ENCODE measurements at places on chromosomes 4 and X. TPM values are rescaled to one million over a fixed set of nuclear protein-coding genes. Genes with fewer than 3 reads are reported as not detected.
A peak's percentile ranks its signal among the peaks of the same experiment; 100 is the strongest.

PORCN gene
- total RNA-seq = 7.6 TPM

PRDM5 gene
- total RNA-seq = 5.7 TPM

CD40LG gene
- total RNA-seq = not detected

SOWAHD gene
- total RNA-seq = not detected

MANBA gene
- 7.7 TPM for total RNA-seq

RBM47 gene
- total RNA-seq = not detected

ENPEP gene
- not detected for total RNA-seq

ODAPH gene
- total RNA-seq = not detected

PABPC1L2B gene
- total RNA-seq = not detected

SPATA4 gene
- total RNA-seq = not detected

TLR6 gene
- 1.7 TPM for total RNA-seq

DNA sequence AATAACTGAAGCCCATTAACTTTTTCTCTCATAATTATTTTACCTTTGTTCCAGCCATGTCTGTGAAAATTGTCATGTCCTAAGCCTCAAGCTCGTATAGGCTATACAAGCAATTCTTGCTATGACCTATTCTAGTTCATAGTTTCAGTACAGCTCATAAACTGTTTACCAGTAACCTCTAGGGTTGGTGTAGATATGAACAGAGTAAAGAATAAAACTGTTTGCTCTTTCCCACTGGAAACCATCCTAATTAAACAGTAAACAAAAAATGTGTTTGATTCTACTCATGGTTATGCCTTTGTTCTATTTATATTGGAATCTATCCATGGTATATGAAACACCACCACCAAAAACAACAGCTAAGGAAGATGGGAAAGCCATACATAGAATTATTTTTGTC, 1444.0 kb upstream of the PCDH7 start:
- DNase-seq = peak; percentile 37

DNA sequence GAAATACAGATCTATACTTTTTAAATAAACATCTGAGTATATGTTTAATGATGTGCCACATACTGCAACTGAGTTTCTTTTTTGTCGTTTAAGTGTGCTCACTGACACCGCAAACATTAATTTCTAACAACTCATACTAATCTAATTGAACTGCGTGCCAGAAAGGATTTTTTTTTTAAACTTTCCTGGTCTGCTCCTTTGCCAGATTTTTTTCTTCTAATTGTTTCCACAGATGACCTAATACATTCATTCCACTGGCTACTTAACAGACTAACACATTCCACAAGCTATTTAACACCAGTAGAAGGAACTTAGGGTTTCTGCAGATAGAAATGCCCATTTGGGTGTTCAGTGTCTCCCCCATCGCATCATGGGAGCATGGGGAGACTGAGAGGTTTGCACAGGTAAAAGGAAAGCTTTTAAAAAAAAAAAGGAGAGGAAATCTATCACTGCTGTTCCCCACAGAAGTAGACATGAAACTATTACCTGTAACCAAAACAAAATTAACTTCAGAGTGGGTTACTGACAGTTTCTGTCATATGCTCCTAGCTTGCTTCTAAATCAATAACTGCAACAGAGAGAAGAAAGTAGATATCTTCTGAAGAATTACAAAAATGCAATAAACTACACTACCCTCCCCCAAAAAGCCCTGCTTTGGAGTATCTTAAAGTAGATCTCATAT, 31.6 kb downstream of the SH3KBP1 start:
- DNase-seq = peak; percentile 68

- peak; percentile 49 for DNase-seq
Measured at GRCh38 chr4:39044956-39045826, 13.0 kb upstream of the TMEM156 start.

DNA sequence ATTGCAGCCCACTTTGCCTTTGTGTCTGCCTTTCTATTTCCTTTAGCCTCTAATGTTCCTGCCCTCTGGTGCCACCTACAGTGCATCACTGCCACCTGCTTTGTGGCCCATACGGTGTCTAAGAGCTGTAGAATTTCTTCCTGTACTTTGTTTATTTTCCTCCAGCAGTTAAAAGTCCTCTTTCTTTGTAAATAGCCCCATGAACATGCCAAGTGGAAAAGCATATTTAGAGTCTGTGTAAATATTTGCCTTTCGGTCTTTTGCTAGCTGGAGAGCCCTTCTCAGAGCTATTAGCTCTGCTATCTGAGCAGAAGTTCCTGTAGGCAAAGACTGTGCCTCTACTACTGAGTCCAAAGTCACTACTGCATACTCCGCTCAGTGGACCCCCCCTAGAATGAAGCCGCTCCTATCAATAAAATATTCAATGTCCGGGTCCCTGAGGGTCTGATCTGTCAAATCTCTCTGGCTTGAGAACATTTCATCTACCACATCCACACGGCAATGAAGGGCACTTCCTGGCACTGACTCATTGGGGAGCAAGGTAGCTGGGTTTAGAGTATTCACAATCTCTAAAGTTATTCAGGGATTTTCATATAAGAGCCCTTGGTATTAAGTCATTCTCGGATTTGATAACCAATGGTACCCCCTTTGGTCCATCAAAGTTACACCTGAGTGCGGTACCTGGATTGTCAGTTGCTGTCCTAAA, 36.3 kb downstream of the SULT1E1 start:
- DNase-seq = peak; percentile 76

GRCh38 chrX:37846141-37846540, 1.2 kb downstream of the DYNLT3 start:
- DNase-seq = peak; percentile 5

- DNase-seq = no peak
Measured at GRCh38 chrX:27549688-27550087, 40.5 kb upstream of the DCAF8L2 start.

DNA sequence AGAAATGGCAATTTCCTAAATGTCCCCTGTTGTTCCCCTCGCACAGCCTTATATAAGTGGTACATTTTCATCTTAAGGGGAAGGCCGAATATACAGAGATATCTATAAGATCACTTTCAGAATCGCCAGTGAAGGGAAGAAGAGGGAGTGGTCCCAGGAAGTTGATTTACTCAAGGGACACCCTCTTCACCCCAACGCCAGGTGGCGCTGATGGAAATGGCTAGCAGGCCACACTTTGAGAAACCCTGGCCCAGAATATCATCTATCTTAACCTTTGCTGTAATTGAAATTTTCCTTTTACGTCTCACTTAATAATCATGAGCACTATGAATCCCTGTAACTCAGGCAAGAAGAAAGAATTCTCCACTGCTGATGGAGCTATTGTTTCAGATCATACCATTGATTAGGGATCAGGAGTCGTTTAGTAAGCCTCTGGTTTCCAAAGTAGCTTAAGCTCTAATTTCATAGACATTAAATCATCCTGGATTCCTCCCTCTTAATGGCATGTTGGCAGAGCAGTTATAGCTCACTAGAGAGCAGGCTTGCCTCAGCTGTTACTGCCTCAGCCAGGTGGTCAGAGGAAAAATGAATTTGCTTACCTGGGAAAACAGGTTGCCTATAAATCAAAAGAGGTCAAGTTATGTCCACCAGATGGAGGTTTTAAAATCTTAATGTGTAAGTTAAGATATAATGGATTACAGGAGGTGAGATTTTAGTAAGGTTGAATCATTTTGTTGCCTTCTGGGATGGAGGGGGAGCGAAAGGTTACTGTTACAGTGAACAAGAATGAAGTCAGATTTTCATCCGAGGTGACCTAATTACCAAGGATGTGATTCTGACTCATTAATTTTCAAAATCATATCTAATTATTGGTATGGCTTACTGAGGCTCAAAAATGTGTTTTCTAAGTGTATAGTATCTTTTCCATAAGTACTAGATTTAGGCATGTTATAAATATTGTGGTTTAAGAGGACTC, 941.2 kb upstream of the TENM3 start:
- DNase-seq = no peak

DNA sequence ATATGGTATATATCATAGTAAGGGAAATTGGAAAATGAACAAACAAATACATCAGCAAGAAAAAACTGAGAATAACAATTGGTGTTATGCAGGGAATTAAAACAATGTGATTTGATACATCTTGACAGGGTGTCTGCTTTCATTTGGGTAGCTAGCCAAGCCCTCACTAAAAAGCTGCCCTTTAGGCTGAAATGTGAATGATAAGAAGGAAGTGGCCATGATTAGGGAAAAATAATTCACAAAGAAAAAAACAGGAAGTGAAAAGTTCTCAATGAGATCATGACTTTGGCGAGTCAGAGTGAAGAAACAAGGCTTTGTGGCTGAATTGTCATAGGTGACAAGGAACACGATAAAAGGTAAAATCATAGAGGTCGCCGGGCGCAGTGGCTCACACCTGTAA, 675.8 kb upstream of the SLIT2 start:
- peak; percentile 64 for DNase-seq

DNA sequence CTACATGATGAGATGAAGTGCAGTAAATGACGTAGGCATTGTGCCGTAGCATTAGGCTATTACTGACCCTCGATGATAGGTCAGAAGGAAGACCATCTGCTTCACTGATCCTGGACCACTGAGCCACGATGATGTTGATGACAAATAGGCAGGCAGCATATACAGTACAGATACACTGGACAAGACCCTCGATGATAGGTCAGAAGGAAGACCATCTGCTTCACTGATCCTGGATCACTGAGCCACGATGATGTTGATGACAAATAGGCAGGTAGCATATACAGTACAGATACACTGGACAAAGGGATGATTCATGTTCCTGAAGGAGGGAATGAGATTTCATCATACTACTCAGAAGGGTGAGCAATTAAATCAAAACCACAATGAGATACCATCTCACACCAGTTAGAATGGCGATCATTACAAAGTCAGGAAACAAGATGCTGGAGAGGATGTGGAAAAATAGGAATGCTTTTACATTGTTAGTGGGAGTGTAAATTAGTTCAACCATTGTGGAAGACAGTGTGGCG, 50.9 kb downstream of the BEND4 start:
- DNase-seq = no peak

DNA sequence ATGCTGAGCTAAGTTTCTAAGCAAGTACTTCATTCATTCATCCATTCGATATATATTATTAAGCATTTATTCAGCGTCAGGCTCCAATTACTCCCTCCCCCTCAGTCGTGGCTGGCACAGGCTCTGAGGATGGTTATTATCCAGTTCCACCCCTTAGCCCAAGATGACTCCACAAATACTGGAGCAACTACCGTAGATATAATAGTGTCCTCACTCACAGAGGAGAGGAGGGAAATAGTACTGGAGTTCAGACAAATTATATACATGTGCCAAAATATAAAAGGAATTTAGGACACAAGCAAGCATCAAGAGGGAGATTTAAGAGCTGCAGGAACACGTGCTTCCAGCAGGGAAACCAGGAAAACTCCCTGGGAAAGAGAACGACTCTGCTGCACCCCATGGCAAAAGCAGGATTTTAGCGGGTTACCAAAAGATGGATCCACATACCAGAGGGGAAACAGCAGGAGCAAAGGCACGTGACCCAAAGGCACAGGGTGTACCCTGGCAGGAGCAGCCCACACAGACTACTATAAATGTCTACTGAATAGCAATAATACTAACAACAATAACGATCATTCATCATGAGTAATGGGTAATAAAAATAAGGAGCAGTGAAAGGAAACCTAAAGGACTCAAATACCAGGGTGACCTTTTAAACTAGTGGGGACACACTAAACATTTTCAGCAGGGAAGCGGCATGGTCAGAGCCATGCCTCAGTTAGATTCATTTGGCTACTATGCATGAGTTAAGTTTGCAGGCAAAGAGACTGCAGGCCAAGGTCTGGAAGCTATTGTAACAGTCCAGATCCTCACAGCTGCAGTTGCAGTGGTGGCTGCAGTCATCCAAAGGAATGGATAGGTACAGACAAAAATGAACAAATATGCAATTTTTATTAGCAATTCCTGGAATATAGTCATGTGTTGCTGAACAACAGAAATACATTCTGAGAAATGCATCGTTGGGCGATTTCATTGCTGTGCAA, 153.7 kb downstream of the APBB2 start:
- DNase-seq = no peak

DNA sequence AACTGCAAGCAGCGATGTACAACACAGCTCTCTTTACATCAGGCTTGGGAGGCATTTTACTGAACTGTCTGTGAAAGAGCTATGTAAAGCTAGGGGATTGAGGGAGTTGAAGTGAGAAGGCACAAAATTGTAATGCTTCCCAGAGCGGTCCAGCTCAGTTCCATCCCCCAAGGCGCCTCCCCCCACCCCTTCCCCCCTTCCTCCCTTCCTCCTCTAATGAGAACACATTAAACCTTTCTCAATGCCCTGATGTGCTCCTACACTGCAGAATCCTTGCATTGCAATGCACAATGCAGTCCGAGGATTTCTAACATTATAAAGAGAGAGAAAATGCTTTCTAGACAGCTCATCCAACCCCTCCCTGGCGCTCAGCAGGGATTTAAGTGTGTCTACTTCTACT, 73.9 kb downstream of the CXXC4 start:
- no peak for DNase-seq

DNA sequence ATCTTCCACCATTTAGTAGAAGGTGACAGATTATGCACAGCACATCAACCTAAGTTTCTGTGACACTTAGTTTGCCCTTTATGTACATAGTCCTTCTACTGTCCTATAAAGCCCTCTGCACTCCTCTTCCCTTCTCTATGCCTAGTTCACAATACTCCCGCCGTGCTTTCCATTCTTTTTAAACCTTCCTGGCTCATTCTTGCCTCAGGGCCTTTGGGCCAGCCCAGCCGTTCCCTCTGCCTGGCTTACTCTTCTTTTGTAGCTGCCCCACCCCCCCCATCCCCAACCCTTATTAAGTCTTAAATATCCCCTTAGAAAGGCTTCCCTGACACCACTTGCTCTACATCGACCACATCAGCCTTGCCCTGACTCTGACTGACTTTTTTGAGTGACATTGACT, 33.0 kb downstream of the SGMS2 start:
- no peak for DNase-seq

DNA sequence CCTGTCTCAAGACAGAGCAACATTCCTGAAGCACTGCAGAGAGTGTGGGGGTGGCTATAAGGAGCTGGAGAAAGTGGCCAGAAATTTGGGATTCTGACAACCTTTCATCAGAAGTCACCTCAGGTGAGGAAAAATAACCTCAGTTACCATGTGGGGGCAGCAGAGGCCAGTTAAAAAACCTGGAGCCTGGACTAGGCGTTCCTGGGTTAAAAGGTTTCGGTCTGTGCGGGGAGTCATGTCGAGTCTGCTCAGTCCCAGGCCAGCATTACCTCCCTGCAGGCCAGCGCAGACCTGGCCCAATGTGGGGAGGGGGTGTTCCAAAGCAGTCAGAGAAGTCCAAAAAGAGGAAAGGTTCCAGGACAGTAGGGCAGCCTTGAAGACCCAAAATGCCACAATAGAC, 10.9 kb upstream of the NALF2 start:
- peak; percentile 1 for DNase-seq

DNA sequence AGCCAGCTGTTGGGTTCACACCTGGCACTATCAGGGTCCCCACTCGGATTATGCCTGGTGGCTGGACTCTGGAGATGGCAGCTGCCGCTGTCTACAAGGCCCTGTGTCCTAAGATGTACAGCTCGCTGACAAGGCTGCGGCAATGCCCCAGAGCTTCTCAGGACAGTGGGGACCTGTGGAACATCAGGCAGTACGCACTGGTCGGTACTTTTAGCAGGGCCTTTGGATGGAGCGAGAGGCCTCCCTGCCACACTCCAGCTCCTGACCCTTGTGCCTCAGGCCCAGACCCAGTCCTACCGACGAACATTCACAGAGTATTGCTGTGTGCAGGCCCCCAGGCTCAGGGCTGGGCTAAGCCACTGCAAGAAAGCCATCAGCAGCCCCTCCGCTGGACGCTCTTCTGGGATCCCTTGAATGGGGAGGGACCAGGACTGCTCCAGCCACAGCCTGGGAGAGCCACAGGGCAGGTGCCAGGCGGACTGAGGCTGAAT, 45.7 kb upstream of the HMX1 start:
- DNase-seq = no peak

- peak; percentile 85 for DNase-seq
Measured at GRCh38 chr4:10089346-10089745, 27.3 kb downstream of the WDR1 start.

Data from endothelial cell of umbilical vein (primary cell).